Osteoblast (primary cell): ENCODE measurements at places on chromosomes 7 and 10. TPM values are rescaled to one million over a fixed set of nuclear protein-coding genes. Genes with fewer than 3 reads are reported as not detected.
A peak's percentile ranks its signal among the peaks of the same experiment; 100 is the strongest.

The ABCB8 gene
- 32.6 and 35.1 TPM in 2 replicates for total RNA-seq

The PNLIP gene
- total RNA-seq, result not detected in 2 replicates

The CALML5 gene
- total RNA-seq, result not detected in 2 replicates

The HOXA6 gene
- total RNA-seq, result 5.0 and 7.6 TPM in 2 replicates

The IFIT1B gene
- not detected in 2 replicates for total RNA-seq

The BHLHA15 gene
- total RNA-seq, result not detected in 2 replicates

The SPRN gene
- total RNA-seq, result under 0.01 TPM in 2 replicates

- DNase-seq, result no peak
Measured at GRCh38 chr7:19410691-19411090, 265.5 kb upstream of the FERD3L start.

- DNase-seq, result no peak
Measured at GRCh38 chr7:100413889-100414288, 14.6 kb downstream of the ZCWPW1 start.

DNA sequence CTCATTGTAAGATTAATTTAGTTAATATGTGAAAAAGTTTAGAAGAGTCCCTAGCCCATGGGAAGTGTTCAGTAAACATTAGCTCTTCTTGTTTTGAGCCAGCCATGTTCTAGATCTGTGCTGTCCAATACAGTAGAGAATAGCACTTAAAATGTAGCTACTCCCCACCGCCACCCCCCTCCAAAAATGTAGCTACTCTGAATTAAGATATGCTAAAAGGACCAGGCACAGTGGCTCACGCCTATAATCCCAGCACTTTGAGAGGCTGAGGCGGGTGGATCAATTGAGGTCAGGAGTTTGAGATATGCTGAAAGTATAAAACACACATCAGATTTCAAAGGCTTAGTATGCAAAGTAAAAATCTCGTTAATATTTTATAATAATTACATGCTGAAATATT lies 47.3 kb upstream of the MXI1 start:
- no peak for DNase-seq

DNA sequence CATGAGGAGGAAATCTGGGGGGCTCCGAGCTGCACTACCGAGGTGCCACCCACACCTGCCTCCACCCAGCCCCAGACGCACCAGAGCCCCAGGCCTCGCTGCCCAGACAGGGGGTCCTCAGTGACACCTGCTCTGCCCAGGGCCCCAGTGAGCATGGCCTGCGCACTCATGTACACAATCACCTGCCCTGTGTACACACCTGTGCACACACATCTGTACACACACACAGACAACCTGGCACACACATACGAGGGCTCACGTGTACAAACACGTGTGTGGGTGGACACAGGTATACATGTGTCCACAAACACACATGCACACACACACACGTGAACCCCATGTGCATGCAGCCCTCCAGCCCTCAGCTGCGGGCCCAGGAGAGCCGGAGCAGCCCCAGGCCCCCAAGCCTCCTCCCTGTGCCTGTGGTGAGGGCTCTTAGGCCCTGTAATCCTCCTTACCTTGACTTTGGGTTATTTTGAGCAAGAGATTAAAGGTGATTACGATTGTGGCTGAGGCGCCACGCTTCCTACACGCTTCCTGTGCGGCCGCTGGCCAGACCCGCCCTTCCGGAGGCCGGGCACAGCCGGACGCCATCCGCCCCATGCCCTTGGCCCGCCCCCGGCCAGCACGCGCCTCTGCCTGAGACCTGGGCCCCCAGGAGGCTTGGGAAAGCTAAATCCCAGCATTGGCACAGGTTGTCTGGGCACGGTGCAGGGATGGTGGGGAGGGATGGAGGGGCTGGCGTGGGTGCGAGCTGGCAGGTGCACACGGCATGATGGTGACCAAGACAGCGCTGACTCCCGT lies 71.9 kb downstream of the ELFN1 start:
- peak; percentile 95 for DNase-seq

GRCh38 chr10:88693392-88694020 lies 12.5 kb upstream of the LIPK start:
- no peak for DNase-seq

- no peak for DNase-seq
Measured at GRCh38 chr7:94656925-94657731, 1.2 kb upstream of the SGCE start.

DNA sequence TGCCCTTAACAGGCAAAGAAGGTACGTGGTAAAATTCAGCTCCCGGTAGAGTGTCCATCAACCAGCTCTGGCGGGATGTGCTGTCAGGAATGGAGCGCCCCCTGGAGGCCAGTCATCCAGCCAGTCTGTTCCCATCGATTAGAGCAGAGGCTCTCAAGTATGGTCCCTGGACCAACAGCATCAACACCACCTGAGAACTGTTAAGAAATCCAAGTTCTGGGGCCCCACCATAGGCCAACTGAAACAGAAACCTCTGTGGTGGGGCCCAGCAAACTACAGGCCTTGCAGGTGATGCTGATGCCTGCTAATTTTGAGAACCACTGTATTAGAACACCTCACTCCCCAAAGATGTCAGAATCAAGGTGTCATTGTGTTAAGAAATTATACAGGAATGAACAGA lies 109.2 kb downstream of the DPY19L1 start:
- DNase-seq, result no peak

DNA sequence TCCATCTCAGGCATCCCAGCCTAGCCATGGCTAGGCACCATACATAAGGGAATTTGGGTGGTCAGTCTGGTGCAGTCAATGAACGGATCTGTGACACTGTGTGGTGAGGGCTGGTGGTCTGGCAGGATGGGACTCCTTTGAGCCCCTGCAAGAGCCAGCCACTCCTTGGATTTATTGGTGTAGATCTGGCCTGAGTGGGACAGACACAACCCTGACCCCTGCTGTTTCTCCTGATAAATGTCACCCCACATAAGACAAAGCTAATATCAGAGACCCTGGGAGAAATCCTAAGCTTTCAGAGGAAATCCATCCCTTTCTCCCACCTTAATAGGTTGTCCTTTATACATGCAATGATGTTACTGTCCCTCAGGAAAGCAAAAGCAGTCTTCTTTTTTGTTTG lies 2.3 kb downstream of the FBXO24 start:
- peak; percentile 88 for DNase-seq
